ENCODE measurements at places on chromosomes 5 and 9.

- DNase-seq, result no peak
Observed at GRCh38 chr9:84059936-84060335, 79.3 kb downstream of the RMI1 start.

- DNase-seq, result no peak
Observed at GRCh38 chr5:159533197-159533596, 202.9 kb upstream of the IL12B start.

DNA sequence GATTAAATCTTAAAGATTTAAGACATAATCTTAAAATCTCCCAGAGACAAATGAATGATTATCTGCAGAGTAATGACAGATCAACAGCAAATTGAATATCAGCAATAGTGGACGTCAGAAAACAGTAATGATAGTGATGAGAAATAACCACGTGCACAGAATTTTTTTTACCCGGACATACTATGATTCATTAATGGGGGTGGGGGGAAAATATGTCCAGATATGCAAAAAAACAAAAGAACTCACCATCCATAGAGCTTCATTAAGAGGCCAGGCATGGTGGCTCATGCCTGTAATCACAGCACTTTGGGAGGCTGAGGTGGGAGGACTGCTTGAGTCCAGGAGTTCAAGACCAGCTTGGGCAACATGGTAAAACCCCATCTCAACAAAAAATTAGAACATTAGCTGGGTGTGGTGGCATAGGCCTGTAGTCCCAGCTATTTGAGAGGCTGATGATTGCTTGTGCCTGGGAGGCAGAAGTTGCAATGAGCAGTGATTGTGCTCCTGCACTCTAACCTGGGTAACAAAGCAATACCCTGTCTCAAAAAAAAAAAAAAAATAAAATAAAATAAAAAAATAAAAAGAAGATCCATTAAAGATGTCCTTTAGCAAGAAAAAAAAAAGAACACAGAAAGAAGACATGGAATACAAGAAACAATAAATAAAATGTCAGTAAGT is 30.9 kb upstream of the SHOC1 start:
- DNase-seq, result no peak

- no peak for DNase-seq
Observed at GRCh38 chr9:74683322-74683721, 186.2 kb downstream of the RORB start.

- no peak for DNase-seq
Observed at GRCh38 chr9:5608298-5609225, 20.3 kb upstream of the RIC1 start.

All from stimulated activated CD8-positive, alpha-beta memory T cell treated with anti-CD3 and anti-CD28 coated beads, Interleukin-15, amount 100 ng/mL, for 48 hours (primary cell).